ENCODE measurements at places on chromosomes 5 and 9.

DNA sequence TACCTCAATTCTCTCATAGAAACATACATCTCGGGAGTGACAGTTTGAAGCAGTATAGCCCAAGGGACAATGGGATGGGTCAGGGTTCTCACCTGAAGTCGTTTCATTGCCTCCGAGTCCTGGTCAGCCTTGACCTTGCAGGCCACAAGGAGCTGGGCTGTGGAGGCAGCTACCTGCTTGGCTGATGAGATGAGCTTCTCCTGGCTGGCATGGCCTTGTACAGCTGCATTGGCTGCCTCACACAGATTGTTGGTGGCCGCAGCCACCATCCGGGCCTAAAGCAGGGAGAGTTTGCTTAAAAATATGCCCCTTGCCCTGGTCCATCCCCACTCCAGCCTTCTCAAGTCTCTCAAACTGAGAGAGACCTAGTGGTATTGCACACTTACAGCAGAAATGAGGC, 8.5 kb upstream of the TPM2 start:
- DNase-seq: no peak

DNA sequence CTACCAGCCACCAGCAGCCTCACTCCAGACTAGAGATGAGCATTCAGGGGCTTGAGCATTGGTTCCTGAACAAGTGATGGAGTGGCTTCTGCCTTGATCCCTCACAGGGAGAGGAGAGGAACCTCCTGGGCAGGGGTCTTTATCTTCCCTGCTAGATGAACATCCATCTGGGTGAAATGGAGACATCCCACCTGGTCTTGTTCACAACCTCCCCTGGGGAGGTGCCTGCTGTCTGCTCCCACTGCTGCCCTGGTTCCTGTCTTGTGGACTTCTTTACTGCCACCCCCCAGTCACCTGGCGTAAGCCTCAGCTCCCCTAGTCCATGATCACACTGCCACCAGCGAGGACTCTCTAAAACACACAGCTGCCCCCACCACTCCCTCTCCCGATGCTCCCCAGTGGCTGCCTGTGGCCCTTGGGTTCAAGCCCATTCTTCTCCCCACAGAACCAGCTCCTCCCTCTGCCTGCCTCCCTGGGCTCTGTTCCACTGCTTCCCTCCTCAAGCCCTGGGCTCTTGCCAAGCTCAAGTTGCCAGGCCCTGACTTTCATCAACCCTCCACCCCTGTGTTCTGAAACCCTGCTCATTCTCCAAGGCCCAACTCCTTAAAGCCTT, 51.5 kb downstream of the COL15A1 start:
- peak; percentile 60 for DNase-seq

DNA sequence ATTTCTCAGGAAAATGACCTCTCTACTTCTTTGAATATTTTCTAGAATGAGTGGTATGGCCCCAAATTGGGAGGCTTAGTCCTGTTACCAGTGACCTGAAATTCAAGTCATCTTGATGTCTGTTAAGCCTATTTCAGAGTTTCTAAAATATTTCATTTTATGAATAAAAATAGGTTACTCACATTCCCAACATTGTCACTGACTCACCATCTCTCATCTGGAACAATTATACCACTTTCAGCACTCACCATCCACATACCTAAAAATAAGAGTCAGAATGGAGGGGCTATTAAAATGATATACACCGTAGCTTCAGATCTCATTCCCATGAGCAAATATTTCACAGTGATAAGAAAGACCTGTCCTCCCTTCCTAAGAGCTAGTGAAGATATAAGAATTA, 71.8 kb downstream of the KIAA1958 start:
- DNase-seq: no peak

DNA sequence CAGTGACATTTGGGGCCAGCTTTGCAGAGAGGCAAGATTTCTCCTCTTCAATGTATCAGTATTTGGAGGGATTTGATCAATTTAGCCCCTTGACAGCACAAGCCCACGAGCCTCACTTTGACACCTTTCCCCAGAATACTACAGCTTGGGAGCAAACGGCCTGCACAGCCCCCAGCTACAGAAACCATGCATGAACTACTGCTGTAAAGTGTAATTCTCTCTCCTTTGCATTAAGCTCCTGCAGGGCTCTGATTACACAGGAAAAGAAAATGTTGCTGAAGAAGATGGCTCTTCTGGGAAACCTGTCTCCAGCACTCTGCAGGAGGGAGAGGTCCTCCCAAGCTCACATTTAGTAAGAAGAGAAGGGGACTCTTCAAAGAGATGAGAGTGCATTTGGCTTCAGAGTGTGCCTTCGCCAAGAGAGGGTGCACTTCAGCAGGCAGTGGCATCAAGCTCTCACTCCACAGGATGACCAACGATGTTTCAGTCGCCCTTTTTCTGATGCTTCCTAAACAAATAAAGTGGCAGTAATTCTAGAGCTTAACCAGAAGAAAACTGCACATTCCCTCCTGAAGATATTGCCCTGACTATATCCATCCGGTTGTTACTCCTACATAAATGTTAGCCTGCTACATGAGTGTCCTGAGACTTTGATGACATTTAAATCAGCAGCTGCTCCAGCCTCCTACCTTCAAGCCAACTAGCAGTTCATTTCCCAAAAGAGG, 272.2 kb downstream of the AUH start:
- DNase-seq: peak; percentile 54

DNA sequence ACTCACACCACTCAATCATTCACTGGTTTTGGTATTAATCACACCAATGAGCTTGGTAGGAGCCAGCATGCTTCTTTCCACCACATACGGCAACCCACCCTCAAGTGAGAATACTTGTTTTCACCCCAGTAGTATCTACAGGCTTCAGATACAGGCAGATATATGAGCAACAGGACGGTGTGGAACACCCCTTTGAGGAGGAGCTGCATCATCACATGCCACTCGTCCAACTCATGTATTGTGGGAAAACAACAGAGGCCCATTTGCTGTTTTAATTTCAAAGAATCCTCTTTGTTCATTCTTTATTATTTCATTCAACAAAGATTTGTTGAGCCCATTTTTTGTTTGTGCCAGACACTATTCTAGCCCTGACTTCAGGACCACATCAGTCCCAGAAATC, 46.0 kb downstream of the RORB start:
- DNase-seq: peak; percentile 24

Data from Ammon's horn (tissue), 1 donor.